Lung microvascular endothelial cell (primary cell): ENCODE measurements at places on chromosomes 12 and 14. TPM values are rescaled to one million over a fixed set of nuclear protein-coding genes. Genes with fewer than 3 reads are reported as not detected.

The PLEKHH1 gene
- under 0.01 and 0.22 TPM in 2 replicates for total RNA-seq

The HPD gene
- total RNA-seq, result not detected in 2 replicates

The VRTN gene
- total RNA-seq, result not detected in 2 replicates

The OTOGL gene
- total RNA-seq, result under 0.01 and 0.44 TPM in 2 replicates

The TRAFD1 gene
- 22.7 and 26.4 TPM in 2 replicates for total RNA-seq

The GPR33 gene
- total RNA-seq, result not detected in 2 replicates

The KRT71 gene
- total RNA-seq, result not detected in 2 replicates

The DNAH10 gene
- not detected in 2 replicates for total RNA-seq

The TMEM229B gene
- 0.40 and 0.44 TPM in 2 replicates for total RNA-seq

The TESPA1 gene
- not detected in 2 replicates for total RNA-seq

The SLC17A8 gene
- not detected in 2 replicates for total RNA-seq

The GDF3 gene
- 0.79 and 0.87 TPM in 2 replicates for total RNA-seq

The SLC25A21 gene
- total RNA-seq, result 0.20 and 0.87 TPM in 2 replicates

The MIP gene
- total RNA-seq, result under 0.01 and 0.40 TPM in 2 replicates

The SLC22A17 gene
- 0.22 and 0.60 TPM in 2 replicates for total RNA-seq

The MNAT1 gene
- 23.0 and 26.8 TPM in 2 replicates for total RNA-seq

The GPX2 gene
- not detected in 2 replicates for total RNA-seq

The SYCP3 gene
- total RNA-seq, result under 0.01 TPM in 1 of 2 replicates, not detected in the other

The MYG1 gene
- 31.6 and 35.9 TPM in 2 replicates for total RNA-seq

The SRGAP1 gene
- 1.3 and 2.2 TPM in 2 replicates for total RNA-seq

The LALBA gene
- not detected in 2 replicates for total RNA-seq

The KRT73 gene
- not detected in 2 replicates for total RNA-seq

The BICDL1 gene
- total RNA-seq, result under 0.01 TPM in 2 replicates

The HVCN1 gene
- total RNA-seq, result 2.2 and 5.0 TPM in 2 replicates

The CLEC12A gene
- total RNA-seq, result not detected in 2 replicates

The ARHGDIB gene
- 8.9 and 93.7 TPM in 2 replicates for total RNA-seq

The MLH3 gene
- 7.0 and 19.6 TPM in 2 replicates for total RNA-seq

The KRT77 gene
- not detected in 2 replicates for total RNA-seq

The ERP27 gene
- 0.22 TPM in 1 of 2 replicates, not detected in the other for total RNA-seq
